Glutamatergic neuron (in vitro differentiated cells): ENCODE measurements at places on chromosomes 1 and 21. TPM values are rescaled to one million over a fixed set of nuclear protein-coding genes. Genes with fewer than 3 reads are reported as not detected.

Gene LCE3D
- total RNA-seq: not detected

Gene ZBTB8B
- 0.44 TPM for total RNA-seq

Gene TNNI3K
- not detected for total RNA-seq

Gene ITGB2
- 0.91 TPM for total RNA-seq

Gene LCE2C
- total RNA-seq: not detected

Gene SPATA46
- total RNA-seq: not detected

Gene TDRD10
- not detected for total RNA-seq

Gene MSH4
- 0.20 TPM for total RNA-seq

Gene GRHL3
- total RNA-seq: 0.37 TPM

Gene ATP1A4
- not detected for total RNA-seq

Gene PDZK1IP1
- not detected for total RNA-seq
